H9 (cell line): ENCODE measurements at places on chromosomes 11 and 22. TPM values are rescaled to one million over a fixed set of nuclear protein-coding genes. Genes with fewer than 3 reads are reported as not detected.

The KCNE3 gene
- total RNA-seq, result 4.9 and 5.6 TPM in 2 replicates

The GNG3 gene
- total RNA-seq, result 3.2 and 3.4 TPM in 2 replicates

The B4GAT1 gene
- total RNA-seq, result 24.3 and 26.3 TPM in 2 replicates

The PRAME gene
- total RNA-seq, result 0.29 and 0.31 TPM in 2 replicates

The MUC2 gene
- total RNA-seq, result not detected in 2 replicates

The CFAP300 gene
- total RNA-seq, result 1.2 and 1.7 TPM in 2 replicates

The OR56A3 gene
- not detected in 2 replicates for total RNA-seq

The TRIM51 gene
- total RNA-seq, result not detected in 2 replicates

The NPAT gene
- 22.6 and 22.9 TPM in 2 replicates for total RNA-seq

The PGA5 gene
- total RNA-seq, result 0.33 TPM in 1 of 2 replicates, not detected in the other

The ARHGAP8 gene
- total RNA-seq, result 29.3 and 35.4 TPM in 2 replicates

The HYLS1 gene
- 8.0 and 8.6 TPM in 2 replicates for total RNA-seq

The ELP4 gene
- 15.2 and 15.7 TPM in 2 replicates for total RNA-seq

The CALCB gene
- total RNA-seq, result not detected in 2 replicates

The CSF2RB gene
- total RNA-seq, result not detected in 2 replicates

The APOL5 gene
- total RNA-seq, result not detected in 2 replicates

- DNase-seq, result peak; percentile 27
Observed at GRCh38 chr11:75276686-75277085, 36.1 kb downstream of the TPBGL start.

- peak; percentile 3 for DNase-seq
Observed at GRCh38 chr22:22881116-22882000, 6.3 kb upstream of the IGLL5 start.

- no peak for DNase-seq
Observed at GRCh38 chr22:29821291-29822016, 16.6 kb downstream of the ASCC2 start.

- DNase-seq, result no peak
Observed at GRCh38 chr11:81963018-81963417, 770.6 kb downstream of the FAM181B start.

DNA sequence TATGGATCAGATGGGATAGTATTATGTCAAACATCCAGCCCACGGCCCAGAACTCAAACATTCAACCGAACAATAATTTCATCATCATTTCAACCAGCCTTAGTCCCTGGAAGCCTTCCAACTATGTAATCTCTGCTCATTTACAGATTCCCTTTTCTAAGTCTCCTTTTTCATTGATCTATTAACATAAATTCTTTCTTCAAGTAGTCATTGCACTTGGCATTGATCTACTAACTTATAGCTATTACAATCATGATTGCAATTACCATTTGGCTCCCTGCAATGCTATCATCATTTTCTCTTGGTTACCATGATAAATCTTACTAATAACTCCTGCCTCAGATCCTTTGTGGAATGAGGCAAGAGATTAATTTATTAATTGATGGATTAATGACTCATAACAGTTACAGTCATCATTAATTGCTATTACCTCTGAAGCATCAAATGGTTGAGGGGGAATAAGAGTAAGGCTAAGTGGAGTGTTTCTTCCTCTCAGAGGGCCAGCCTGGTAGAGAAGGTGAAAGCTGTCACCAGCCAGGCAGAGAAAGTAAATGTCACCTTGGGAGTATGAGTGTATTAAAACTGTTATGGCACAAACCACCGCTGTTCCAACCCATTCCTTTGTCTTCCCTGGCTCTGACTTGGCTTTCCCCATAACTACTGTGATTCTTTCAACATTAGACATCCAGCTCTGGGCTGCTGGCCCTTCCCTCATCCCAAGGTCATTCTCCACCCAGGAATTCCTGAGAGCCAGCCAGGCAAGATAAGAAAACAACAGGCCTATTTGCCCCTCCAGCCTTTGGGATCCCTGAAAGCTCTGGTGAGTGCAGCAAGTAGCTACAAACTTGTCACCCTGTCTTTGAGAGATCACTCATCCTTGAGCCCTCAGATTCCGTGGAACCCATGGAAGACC lies 174.7 kb downstream of the RRAS2 start:
- no peak for DNase-seq

- DNase-seq, result no peak
Observed at GRCh38 chr11:43245466-43245865, 66.3 kb upstream of the API5 start.

DNA sequence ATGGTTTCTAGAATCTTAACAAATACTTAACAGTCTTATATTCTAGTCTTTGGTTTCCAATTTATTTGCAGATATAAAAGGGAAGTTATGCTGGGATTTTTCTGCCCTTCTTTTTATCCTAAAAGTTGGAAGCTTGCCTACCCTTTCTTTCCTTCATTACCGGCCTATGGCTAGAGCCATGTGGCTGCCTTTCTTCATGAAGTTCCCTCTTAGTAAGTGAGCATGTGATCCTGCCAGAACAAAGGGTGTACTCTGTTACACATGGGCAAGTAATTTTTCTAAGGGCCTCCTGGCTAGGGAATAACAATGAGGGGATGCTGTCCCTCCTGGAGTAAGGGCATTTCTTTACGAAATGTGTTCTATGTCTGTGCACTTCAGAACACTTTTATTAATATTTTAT lies 252.1 kb upstream of the PITPNB start:
- DNase-seq, result no peak

DNA sequence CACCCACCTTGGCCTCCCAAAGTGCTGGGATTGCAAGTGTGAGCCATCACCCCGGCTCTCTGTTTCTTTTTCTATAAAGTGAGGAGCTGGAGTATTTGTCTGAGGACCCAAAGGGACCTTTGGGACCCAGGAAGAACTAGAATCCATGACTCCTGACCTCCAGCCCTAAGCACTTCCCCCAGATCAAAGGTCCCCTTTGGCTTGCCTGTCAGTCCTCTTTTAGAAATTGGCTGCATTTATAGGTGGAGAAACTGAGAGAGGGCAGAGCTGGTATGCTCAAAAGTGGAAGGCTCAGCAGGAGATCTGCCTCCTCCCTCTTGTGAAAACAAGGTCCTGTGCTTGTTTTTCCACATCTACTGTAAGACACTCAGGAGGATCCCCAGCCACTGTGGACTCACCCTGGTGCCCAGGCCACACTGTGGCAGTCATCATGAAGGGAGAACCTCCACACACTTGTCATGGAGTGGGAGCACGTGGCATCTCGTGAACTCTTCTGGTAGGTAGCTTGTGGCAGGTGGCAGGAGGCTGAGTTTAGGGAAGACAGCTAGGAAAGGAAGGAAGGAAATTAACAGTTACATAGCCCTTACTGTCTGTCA lies 12.4 kb upstream of the PLEKHA7 start:
- DNase-seq, result no peak

DNA sequence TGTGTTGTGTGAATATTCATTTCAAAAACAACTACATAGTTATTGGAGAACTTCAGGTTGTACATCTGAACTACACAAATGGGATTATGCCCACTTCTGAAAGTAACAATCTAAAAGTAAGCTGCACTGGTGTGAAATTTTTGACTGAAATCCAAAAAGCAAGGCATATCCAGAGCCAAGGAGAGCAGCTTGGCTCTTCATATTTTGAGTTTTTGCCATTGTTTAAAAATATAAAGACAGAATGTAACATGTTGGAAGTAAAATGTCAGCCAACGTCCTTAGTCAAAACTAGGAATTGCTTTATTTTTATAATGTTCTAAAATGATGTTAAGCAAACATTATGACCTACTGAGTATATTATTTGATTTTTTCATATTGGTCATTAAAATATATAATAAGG lies 45.8 kb upstream of the NOX4 start:
- DNase-seq, result no peak

GRCh38 chr11:112518371-112518770 lies 257.7 kb upstream of the PLET1 start:
- DNase-seq, result no peak

- DNase-seq, result no peak
Observed at GRCh38 chr11:19466314-19466713, 225.6 kb upstream of the E2F8 start.

GRCh38 chr11:131037873-131038272 lies 121.6 kb upstream of the SNX19 start:
- no peak for DNase-seq

GRCh38 chr22:22201185-22201929 lies 43.2 kb upstream of the VPREB1 start:
- peak; percentile 60 for DNase-seq

DNA sequence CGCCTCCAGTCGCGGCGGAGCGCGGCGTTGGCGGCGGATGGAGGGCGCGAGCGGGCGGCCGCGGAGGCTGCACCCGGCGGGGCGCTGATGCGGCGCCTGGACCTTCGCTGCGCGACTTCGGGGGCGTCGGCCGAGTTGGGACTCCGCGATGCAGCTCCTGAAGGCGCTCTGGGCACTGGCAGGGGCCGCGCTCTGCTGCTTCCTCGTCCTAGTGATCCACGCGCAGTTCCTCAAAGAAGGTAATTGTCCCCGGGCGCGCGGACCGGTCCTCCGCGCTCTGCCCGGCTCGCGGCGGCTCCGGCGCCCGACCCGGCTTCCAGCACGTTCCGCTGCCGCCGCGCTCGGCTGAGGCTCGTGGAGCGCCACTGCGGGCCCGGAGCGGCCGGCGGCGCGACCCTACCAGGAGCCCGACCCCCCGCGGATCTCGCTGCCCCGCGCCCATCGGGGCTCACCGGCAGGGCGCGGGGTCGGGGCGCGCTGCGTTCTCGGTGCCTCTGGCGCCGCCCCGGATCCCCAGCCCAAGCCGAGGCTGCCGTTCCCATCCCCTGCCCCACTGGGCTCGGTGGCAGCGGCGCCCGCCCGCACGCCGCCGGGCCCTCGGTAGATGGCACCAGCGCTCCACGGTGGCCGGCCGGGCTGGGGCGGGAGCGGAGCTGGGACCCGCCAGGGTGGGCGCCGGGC lies 1251.2 kb downstream of the BRD1 start:
- DNase-seq, result peak; percentile 54

GRCh38 chr22:20205464-20205963 lies 54.7 kb upstream of the CCDC188 start:
- DNase-seq, result no peak
